ENCODE measurements at places on chromosomes 11 and 22.

DNA sequence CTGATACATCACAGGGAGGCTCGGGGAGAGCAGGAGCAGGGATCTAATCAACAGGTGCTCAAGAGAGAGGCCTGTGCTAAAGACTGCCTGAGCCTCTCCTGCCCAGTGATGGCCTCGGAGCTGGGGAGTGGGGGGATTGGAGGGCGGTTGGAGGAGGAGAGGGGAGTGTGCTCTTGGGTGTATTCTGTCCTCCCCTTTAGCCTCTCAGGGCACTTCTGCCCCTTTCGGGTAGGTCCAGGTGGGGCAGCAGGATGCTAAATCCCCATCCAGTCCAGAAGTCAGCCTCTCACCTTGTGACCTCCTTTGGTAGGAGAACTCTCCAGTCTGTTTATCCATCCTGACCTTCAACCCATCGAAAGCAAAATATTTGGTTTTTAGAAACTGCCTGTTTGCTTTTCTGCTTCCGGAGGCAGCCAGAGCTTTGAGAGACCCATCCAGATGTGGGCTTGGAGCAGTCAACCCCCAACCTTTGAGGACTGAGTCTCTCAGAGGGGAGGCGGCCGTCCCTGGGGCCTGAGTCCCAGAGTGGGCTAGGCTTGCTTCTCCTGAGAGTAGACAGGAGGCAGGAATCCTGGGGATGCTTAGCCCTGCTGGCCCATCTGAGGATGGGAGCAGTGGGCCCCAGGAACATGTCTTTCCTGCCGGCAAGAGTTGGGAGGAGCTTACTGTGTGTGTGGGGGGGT is 105.2 kb upstream of the SYT13 start:
- no peak for DNase-seq

DNA sequence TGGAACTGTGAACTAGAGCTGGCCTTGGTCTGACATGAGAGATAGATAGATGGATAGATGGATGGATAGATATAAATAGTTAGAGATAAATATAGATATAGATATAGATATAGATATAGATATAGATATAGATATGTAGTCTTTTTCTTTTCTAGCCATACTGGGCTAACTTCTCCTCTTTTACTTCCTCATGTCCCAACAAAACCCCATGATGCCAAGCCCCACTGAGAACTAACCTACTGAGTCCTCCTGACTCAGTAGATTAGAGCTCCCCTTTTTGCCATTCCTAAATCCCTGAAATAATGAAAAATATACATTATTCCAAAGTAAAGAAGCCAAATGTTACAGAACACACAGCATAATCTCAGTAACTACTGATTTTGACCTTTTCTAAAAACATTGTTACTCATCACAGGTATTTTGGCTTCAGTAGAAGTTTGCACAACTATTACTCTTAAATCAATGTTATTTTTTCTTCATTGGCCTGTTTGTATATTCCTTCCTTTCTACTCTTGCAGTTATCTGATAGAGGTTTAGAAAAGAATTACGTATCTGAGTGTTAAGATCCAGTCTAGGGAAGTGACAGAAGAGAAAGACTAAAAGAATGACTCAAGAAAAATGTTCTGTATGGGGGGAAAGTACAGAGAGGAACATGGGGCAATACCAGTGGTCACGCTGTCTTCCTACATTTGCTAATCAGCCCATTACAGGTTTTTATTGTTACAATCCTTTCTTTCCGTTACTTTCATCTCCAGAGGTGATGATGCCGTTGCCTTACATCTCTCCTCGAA is 6.0 kb upstream of the OR10D3 start:
- no peak for DNase-seq

DNA sequence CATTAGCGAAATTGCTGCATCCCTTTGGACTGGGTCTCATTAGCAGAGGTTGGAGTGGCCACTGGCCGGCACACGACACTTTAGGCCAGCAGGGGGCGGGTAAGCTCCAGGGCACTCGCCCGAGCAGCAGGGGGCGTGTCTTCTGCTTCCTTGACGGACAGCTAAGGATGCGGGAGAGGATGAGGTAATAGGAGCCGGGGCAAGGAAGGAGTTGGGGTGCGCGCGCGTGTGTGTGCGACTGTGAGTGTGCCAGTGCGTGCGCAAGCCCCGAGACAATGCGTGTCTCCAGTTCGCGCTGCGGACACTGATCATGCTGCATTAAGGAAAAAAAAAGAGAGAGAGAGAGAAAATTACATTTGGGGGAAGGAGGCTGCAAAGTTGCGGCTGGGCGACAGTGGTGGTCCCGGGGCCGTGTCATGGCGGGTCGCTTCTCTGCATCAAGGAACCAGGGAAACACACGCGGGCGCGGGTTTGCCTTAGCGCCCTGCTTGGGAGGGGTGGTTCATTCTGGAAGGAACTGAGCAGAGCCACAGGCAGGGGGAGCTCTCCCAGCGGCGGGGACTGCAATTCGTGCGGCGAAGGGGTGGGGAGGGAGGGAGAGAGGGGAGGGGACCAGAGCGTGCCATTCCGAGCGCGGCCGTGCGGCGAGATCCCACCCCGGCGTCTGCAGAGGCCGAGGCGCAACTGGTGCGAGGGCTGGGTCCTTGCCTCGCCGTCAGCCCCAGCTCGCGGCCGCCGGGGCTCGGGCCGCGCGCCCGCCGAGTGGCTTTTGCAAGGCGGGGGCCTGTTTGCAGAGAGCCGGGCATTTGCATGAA is at the start of gene DTX4:
DTX4 (plus strand) TSS at position 625 of the 815 bp plus-strand sequence. CDS start 464 bp downstream, outside the sequence.
- peak; percentile 95 for DNase-seq

DNA sequence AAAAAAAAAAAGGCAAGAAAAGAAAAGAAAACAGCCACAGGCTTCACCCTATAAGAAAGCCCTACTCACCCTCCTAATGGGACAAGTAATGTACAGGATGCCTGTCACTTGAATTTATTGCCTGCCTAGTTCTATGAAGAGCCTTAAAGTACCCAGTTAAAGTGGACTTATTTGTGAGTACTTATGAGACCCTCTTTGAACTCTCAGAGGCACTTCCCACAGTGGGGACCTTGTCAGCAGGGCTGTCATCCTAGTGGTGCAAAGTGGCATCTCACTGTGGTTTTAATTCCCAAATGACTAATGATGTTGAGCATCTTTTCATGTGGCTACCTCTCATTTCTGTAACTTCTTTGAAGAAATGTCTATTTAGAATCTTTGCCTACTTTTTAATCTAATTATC is 41.8 kb upstream of the BARX2 start:
- no peak for DNase-seq

GRCh38 chr11:6194065-6194581 is 4.9 kb upstream of the OR52W1 start:
- DNase-seq: no peak

Measured in CD4-positive, alpha-beta T cell treated with Interleukin-17A for 4 hours (primary cell).